Stimulated activated CD4-positive, alpha-beta T cell treated with anti-CD3 and anti-CD28 coated beads, Interleukin-15, amount 100 ng/mL, for 48 hours (primary cell): ENCODE measurements at places on chromosomes 5 and 9.

GRCh38 chr5:77353251-77353650, 138.9 kb downstream of the WDR41 start:
- DNase-seq = no peak

DNA sequence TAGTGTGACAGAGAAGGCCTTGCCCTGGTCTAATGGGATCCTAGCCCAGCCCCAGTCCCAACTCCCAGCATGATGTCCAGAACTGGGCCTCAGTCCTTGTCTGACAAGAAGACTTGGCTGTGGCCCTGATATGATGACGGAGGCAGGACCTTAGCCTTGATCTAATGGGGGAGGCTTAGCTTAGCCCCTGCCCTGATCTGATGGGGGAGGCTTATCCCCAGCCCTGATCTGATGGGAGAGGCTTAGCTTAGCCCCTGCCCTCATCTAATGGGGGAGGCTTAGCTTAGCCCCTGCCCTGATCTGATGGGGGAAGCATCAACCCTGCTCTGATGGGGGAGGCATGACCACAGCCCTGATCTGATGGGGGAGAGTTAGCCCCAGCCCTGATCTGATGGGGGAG, 3.7 kb downstream of the PKN3 start:
- no peak for DNase-seq

DNA sequence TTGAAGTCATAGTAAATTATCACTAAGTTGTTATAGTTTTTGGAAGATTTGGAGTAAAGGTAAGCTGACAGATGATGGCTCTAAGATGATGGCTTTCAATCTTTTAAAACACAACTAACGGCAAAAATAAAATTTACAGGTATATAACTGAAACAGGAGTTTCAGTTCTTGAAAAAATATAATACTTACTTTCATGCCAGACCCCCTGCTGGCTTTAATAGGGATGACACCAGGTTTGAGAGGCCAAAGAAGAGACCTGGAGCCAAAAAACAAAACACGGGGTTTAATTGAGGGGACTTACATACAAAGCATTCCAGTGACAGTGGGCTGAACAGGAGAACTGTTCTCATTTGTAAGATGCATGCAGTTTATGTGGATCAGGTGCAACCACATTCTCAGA, 301.7 kb upstream of the PCSK5 start:
- no peak for DNase-seq

- DNase-seq = no peak
Measured at GRCh38 chr5:134515801-134516200, 9.7 kb upstream of the JADE2 start.

GRCh38 chr5:107436201-107436600, 234.5 kb downstream of the EFNA5 start:
- no peak for DNase-seq

GRCh38 chr5:14584848-14585247, 3.3 kb downstream of the OTULINL start:
- no peak for DNase-seq

DNA sequence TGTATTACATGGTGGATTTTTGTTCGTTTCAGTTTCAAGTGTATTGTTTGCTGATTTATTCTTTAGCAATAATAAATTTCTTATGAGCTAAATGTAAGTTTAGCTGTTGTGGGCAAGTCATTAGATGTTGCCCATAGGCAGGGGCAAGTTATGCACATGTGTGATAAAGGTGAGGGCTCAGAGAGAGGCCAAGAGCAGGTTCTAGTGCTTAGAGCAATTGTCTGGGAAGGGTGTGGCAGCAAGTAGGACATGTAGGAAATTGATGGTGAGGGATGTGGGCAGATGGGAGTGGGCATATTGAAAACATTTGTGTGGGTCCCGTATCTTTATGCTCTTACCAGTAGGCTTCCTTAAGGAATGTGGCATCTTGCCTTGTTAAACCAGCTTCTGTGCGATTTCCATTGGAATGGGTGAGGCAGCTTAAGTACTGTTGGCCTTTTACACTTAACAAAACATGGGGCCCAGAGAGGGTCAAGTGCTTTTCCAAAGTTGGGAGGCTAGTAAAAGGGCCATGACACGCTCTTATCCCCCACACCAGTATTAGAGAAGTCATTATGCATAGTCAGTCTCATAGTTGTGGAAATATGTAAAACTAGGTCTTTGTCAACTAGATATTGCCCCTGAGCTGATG, 60.6 kb downstream of the KDM4C start:
- no peak for DNase-seq

DNA sequence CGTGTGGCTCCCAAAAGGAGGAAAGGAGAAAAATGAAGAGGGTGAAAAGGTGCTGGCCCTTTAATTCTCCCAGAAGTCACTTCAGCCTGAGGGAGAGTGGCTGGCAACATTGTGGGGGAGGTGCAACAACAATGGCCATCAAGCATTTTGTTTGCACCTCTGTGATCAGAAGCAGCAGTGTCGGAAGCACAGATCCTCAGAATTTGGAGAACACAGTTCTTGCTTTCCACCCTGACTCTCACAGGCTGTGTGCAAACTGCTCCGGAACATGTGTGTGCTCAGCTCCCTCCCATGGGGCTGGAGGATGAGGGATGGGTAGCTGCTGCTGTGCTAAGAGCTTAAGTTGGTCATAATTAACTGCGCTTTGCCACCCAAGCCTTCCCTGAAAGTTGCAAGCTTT, 127.1 kb downstream of the DPYSL3 start:
- no peak for DNase-seq

DNA sequence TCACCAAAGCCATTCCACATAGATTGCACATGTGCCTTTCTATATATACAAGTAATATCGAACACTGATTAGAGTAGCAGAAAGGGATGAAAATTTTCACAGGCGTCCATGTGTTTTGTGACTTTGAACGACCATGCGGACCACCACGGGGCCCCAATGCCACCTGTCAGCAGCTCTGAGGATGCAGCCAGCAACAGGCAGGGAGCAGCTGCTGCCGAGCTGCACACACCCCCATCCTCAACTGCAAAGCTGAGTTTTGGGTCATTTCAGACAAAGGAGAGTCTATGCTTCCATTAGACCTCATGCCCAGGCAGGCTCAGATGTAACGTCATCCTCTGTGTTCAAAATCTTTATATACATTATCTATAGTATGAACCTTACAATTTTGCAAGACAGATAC, 503.8 kb downstream of the IRX1 start:
- DNase-seq = no peak

GRCh38 chr9:79574136-79574535, 2.4 kb downstream of the TLE4 start:
- DNase-seq = no peak

DNA sequence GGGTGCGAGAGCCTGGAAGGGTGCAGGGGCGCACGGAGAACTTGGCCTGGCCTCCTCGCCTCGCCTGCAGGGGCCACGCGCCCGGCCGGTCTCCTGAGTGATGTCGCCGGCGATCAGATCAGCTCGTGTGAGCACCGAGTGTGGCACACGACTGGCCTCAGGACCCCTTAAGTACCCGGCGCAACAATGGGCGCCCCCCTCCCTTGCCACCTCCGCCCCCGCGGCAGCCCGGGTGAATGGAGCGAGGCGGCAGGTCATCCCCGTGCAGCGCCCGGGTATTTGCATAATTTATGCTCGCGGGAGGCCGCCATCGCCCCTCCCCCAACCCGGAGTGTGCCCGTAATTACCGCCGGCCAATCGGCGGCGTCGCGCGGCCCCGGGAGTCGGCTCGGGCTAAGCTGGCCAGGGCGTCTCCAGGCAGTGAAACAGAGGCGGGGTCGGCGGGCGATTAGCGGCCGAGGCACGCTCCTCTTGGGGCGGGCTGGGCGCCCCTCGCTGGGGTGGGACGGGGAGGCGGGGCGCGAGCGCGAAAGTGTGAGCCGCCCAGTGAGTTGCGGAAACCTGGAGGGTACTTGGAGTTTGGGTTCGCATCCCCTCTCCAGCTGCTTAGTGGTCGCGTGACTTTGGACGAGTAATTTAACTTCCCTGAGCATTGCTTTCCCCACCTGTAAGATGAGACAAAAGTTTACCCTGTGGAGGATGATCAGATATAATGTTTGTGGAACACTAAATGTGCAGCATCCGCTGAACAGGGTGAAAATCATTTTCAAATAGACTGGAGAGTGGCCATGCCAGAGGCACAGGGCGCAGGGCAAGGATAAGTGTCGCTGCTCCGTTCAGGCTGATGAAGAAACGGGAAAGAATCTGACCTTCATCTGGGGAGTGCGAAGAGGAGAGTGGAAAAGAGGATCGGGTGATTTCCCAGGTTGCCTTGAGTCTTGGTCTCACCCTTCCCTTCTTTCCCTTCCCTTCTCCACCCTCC, at the start of gene NEUROG1:
TSS of gene NEUROG1 (minus strand) at position 145 of the 982 bp plus-strand sequence. CDS start 274 bp downstream, outside the sequence.
- DNase-seq = no peak

GRCh38 chr9:127424676-127424999, 456 bp downstream of the ZNF79 start:
- DNase-seq = peak; percentile 20

GRCh38 chr9:137064027-137064879, 6.1 kb downstream of the SAPCD2 start:
- no peak for DNase-seq
